ENCODE measurements at places on chromosomes 11 and 22.

GRCh38 chr11:114308689-114309089, 12.5 kb downstream of the NNMT start:
- no peak for DNase-seq

- no peak for DNase-seq
Observed at GRCh38 chr11:203945-204586, 3.1 kb downstream of the BET1L start.

DNA sequence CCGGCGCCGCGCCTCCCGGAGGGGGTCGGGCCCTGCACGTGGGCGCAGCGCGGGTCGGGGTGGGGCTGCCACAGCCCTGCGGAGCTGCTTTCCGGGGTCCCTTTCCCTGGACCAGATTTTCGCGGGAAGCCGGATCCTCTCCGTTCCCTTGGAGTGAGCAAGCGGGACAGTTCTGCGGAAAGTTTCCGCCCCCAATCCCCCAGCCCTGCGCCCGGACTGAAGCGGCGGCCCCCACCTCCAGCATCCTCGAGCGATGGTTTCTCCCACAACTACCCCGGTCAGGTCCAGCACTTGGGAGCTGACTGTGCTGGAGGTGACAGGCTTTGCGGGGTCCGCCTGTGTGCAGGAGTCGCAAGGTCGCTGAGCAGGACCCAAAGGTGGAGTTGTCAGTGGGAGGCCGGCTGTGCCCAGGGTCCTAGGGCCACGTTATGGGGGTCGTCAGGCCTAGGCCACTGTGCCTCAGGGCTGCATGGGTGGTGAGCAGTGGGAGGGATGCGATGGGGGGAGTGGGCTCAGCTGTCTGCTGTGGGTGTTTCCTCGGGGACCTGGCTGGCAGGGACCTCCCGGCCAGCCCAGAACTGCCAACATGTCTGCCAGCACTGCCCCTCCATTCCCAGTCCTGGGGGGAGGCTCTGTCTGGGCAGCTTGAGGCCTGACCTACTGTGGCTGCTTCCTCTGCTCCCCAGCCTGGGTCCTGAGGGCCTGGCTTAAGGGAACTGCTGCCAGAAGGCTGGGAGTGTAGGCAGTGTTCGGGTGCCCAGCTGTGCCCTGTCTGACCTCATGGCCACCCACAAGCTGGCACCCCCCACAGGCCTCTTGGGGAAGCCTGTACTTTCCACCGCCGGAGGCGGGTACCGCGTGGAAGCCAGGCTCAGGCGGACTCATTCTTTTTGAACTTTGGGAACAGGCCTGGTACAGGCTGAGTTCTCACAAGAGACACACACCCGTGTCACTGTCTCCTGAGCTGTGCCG, 726 bp downstream of the ST3GAL4 start:
- no peak for DNase-seq

- DNase-seq: no peak
Observed at GRCh38 chr11:119912229-119912628, 183.2 kb upstream of the NECTIN1 start.

DNA sequence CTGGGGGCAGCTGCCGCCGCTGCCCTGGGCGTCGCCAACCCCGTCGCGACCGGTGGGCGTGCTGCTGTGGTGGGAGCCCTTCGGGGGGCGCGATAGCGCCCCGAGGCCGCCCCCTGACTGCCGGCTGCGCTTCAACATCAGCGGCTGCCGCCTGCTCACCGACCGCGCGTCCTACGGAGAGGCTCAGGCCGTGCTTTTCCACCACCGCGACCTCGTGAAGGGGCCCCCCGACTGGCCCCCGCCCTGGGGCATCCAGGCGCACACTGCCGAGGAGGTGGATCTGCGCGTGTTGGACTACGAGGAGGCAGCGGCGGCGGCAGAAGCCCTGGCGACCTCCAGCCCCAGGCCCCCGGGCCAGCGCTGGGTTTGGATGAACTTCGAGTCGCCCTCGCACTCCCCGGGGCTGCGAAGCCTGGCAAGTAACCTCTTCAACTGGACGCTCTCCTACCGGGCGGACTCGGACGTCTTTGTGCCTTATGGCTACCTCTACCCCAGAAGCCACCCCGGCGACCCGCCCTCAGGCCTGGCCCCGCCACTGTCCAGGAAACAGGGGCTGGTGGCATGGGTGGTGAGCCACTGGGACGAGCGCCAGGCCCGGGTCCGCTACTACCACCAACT, 1.0 kb downstream of the FUT4 start:
- no peak for DNase-seq

DNA sequence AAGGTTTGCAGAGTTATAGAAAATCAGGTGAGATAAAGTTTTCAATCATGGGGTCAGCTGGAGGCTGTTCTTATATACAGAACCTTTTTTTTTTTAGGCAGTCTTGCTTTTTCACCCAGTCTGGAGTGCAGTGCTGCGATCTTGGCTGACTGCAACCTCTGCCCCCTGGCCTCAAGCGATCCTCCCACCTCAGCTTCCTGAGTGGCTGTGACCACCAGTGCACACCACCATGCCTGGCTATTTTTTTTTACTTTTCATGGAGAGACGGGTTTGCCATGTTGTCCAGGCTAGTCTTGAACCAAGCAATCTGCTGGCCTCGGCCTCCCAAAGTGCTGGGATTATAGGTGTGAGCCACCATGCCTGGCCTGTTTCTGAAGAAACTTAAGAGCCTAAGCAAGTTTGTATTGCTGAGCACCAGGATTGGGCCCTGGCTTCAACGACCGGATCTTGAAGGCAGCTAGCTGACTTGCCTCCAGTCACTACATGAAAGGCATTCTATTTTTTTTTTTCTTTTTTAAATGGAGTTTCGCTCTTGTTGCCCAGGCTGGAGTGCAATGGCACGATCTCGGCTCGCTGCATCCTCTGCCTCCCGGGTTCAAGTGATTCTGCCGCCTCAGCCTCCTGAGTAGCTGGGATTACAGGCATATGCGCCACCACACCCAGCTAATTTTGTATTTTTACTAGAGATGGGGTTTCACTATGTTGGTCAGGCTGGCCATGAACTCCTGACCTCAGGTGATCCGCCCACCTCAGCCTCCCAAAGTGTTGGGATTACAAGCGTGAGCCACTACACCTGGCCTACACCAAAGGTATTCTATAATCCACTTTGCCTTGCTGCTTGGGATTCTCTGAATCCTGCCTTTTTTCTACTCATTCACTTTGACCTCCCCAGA, 7.6 kb downstream of the XBP1 start:
- no peak for DNase-seq

GRCh38 chr11:94920311-94920710, 53.0 kb downstream of the CWC15 start:
- DNase-seq: no peak

DNA sequence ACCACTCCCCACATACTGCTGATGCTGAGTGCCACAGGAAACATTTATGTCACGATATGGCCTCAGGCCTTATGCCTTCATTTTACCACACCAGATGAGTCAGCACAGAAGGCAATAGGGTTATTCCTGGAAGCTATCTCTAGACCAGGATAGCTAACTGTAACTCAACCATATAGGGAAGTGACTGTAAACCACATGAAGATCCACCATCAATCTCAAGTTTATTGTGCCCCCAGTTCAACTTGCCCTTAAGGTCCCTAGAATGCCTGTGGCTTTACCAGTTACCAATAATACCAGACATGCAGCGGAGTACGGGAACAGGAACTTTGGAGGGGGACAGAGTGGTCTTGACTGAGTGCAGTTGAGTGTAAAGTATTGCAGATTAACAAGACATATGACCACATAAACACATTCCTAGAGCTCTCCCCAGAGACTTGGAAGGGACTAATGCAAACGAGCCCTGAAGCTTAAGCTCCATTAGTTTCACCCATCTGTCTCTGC, 180.9 kb downstream of the KIF18A start:
- DNase-seq: no peak

DNA sequence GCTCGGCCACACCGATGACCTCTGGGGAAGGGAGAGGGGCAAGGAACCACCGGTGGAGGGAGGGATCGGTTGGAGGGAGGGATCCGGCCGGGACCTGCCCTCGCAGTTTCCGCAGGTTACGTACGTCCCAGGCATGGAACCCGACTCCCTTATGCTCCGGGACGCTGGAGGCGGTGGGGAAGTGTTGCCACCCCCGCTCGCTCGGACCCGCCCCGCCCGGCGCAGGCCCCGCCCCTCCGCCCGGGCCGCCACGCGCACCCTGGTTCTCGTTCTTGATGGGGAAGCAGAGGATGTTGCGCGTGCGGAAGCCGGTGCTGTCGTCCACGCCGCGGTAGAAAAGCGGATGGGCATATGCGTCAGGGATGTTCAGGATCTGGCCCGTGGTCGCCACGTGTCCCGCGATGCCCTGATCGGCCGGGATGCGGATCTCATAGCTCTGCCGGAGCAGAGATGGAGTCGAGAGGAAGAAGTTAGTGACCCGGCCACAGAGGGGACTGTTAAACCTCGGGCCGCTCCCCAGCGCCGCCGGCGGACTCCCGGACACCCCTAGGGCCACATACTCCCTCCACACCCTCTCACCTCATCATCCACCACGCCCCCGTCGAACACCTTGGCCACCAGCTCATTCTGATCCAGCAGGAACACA, 89.8 kb downstream of the PDE2A start:
- peak; percentile 22 for DNase-seq

DNA sequence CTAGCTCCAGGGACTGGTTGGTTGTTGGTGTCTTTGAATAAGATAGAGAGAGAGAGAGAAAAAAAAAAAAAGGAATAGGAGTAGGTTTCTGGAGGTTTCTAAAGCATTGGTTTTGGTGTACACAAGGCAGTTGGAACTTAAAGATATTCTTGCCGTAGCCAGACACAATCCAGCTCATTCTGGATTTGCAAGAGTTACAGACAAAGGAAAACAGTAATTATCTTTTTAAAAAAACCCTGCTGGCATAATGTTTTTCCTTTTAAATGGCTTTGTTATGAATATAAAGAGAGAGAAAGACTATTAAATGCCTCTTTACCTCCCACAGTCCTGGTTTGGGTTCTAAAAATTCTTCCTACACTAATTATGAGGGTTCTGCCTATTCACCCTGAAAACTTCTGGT, 120.4 kb upstream of the RAG2 start:
- DNase-seq: no peak

- DNase-seq: no peak
Observed at GRCh38 chr11:126519764-126520734, 164.6 kb downstream of the ST3GAL4 start.

- DNase-seq: no peak
Observed at GRCh38 chr11:131025421-131026125, 109.3 kb upstream of the SNX19 start.
